SJCRH30 (cell line): ENCODE measurements at places on chromosomes 1 and 21.
A peak's percentile ranks its signal among the peaks of the same experiment; 100 is the strongest.

DNA sequence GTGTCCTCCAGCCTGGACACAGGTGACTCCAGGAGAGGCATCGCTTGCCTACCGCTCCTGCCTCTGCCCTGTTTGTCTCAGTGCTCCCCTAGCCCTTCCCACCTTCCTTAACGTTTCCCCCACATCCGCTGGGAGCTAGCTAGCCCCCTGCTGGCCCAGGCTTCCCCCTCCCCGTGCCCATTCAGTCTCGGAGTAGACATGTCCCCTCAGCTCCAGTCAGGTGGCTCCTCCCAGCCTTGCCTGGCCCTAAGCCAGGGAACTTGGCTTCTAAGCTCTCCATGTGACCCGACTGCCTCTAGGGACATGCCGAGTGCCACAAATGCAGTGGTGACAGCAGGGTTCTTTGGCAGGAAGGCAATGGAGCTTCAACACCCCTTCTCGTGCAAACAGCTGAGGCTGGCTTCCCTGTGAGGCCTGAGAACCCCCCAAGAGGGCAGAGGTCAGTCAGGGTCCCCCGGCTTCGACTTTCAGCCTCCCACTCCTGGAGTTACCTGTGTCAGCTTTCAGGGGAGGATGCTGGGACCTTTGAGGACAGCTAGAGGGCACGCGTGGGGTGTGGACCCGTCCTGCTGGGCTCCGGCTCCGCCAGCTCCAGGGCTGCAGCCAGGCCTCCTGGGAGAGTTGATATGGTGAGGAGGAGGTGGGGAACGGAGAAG, 16.2 kb downstream of the DRAXIN start:
- no peak overlapping the region for H3K4me3 ChIP-seq
- no peaks in the 10 kb centered on the region for H3K27me3 ChIP-seq

DNA sequence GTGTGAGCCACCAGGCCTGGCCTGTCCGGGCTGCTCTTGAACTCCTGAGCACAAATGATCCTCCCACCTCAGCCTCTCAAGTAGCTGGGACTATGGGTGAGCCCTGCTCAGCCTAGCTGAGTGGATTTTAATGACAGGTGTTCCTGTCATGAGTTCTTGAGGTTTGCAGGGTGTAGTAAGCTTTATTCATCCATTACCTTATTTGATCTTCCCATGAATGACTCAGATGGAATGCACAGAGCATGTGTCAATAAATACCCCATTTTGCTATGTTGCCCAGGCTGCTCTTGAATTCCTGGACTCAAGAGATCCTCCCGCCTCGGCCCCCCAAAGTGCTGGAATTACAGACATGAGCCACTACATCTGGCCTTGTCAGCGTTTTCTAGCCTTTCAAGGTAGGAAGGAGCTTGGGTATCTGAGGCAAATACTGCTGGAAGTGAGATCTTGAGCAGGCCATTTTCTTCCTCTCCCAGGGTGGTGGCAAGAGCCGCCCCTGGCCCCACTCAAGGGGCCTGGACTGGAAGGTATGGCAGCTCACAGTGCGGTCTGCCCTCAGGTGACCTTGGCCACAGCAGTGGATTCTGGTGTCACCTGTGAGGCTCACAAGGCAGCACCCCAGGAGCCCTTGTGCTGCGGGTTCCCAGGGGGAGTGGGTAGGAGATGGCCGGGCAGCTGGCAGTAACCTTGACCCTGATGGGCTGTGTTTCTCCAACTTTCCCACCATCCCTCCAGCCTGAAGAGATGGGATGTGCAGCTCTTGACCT, 20.0 kb downstream of the PIK3CD start:
- H3K36me3 ChIP-seq = no peaks in the 10 kb centered on the region
- DNase-seq = peak; percentile 34
- H3K4me3 ChIP-seq = no peak overlapping the region
- H3K4me1 ChIP-seq = peaks cover 11% of the 10 kb centered on the region
- H3K27me3 ChIP-seq = no peaks in the 10 kb centered on the region
- H3K27ac ChIP-seq = no peak overlapping the region

GRCh38 chr1:59029411-59030167, 245.7 kb upstream of the JUN start:
- DNase-seq = peak; percentile 42
- no peak overlapping the region for H3K4me3 ChIP-seq

DNA sequence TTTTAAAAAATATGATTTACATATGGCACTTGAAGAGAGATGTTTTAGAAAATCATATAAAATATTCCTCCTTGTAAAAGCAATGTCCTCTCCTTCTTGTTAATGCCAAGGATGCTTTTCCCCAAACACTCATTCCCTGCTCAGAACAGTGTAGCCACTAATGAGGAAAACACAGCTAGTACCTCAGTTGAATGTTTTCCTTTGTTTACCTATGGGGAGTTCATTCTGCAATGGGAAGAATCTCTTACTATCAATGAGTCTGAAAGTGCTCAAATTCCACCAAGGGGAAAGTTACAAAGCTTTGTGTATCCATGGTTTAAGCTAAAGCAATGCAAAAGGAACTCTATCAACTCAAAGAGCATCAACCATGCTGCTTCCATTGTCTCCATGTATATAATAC, 221.9 kb upstream of the ADGRL2 start:
- DNase-seq = no peak
- H3K27me3 ChIP-seq = no peaks in the 10 kb centered on the region
- H3K27ac ChIP-seq = no peak overlapping the region
- H3K36me3 ChIP-seq = no peaks in the 10 kb centered on the region

GRCh38 chr1:95582746-95583145, 348.7 kb downstream of the RWDD3 start:
- no peak overlapping the region for H3K4me3 ChIP-seq
- H3K27me3 ChIP-seq = no peaks in the 10 kb centered on the region
- H3K27ac ChIP-seq = no peak overlapping the region
- H3K36me3 ChIP-seq = no peaks in the 10 kb centered on the region
- H3K4me1 ChIP-seq = no peaks in the 10 kb centered on the region

- H3K27me3 ChIP-seq = no peaks in the 10 kb centered on the region
- H3K27ac ChIP-seq = no peak overlapping the region
- H3K4me1 ChIP-seq = no peaks in the 10 kb centered on the region
- DNase-seq = no peak
- H3K4me3 ChIP-seq = no peak overlapping the region
Observed at GRCh38 chr1:50681931-50682330, 258.7 kb upstream of the DMRTA2 start.

GRCh38 chr1:209552406-209553264, 30.9 kb upstream of the CAMK1G start:
- peak; percentile 66 for DNase-seq
- H3K4me1 ChIP-seq = peaks cover 61% of the 10 kb centered on the region
- H3K27ac ChIP-seq = peak overlapping the region; percentile 45
- no peaks in the 10 kb centered on the region for H3K27me3 ChIP-seq
- no peak overlapping the region for H3K4me3 ChIP-seq

DNA sequence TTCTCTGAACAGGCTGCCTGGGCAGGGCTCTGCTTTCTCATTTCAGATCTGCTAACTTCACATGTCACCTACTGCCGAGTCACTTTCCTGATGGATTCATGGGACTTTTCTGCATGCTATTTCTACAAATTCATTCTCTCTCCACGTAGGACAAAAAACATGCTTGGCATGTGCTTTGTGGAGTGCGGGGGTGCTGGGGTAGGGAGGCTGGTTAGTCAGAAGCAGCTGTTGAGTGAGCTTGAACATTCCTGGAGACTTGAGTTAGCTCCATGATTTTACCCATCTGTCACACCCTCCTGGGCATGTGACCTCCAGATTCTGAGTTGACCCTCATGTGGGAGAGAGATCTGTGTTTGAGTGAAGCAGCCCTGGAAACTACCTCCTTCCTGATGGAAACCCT, 71.4 kb downstream of the UCK2 start:
- peaks cover 50% of the 10 kb centered on the region for H3K4me1 ChIP-seq
- H3K27ac ChIP-seq = peak overlapping the region; percentile 63
- H3K36me3 ChIP-seq = peaks cover 17% of the 10 kb centered on the region
- H3K4me3 ChIP-seq = no peak overlapping the region
- no peaks in the 10 kb centered on the region for H3K27me3 ChIP-seq

DNA sequence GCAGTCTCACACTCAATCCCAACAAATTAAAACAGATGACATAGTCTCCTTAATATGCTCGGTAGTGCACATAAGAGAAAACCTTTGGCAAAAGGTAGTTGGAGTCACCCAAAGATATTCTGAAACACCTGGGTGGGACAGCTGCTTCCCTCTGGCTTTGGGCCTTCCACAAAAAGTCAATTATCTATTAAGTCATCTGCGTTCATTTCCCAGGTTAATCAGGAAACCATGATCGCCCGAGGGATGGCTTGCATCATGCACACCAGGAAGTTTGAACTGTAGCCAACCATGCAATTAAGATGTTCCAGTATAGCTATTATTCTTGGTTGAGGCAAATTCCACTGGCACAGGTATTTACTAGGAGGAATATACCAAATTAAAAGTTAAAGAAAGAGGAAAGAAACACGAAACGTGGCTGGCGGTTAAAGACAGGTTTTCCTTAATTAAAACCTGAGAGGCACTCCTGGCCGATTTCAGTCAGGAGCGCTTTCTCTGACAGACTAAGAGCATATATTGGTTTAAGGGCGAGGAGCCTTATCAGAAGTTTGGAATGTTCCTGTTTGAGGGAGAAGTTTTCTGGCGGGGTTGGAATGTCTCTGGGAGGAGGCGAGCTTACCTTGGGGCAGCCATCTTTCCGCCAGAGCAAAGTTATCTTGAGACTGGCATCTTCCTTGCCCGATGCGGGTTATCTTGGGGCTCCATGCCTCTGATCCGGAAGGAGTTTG, 19.9 kb downstream of the CLDN17 start:
- no peak overlapping the region for H3K4me3 ChIP-seq
- no peak overlapping the region for H3K27ac ChIP-seq
- no peaks in the 10 kb centered on the region for H3K36me3 ChIP-seq
- no peak for DNase-seq
- no peaks in the 10 kb centered on the region for H3K4me1 ChIP-seq

GRCh38 chr1:39410915-39411436, 80.5 kb upstream of the BMP8A start:
- peak; percentile 89 for DNase-seq
- H3K27me3 ChIP-seq = no peaks in the 10 kb centered on the region
- H3K36me3 ChIP-seq = peaks cover 14% of the 10 kb centered on the region
- H3K27ac ChIP-seq = no peak overlapping the region

- H3K27ac ChIP-seq = no peak overlapping the region
- H3K4me3 ChIP-seq = no peak overlapping the region
- no peaks in the 10 kb centered on the region for H3K36me3 ChIP-seq
- peaks cover 4% of the 10 kb centered on the region; the same call in 1 of the 2 replicates for H3K4me1 ChIP-seq
Observed at GRCh38 chr1:173295995-173296394, 88.9 kb upstream of the TNFSF4 start.

GRCh38 chr1:42250164-42250563, 84.9 kb downstream of the FOXJ3 start:
- no peaks in the 10 kb centered on the region for H3K27me3 ChIP-seq
- no peak overlapping the region for H3K27ac ChIP-seq
- no peaks in the 10 kb centered on the region for H3K4me1 ChIP-seq

GRCh38 chr1:12454406-12455391, 163.3 kb downstream of the DHRS3 start:
- no peak overlapping the region for H3K27ac ChIP-seq
- no peak for DNase-seq
- H3K4me3 ChIP-seq = no peak overlapping the region
- H3K4me1 ChIP-seq = peaks cover 30% of the 10 kb centered on the region
- peaks cover 14% of the 10 kb centered on the region for H3K36me3 ChIP-seq
- no peaks in the 10 kb centered on the region for H3K27me3 ChIP-seq

DNA sequence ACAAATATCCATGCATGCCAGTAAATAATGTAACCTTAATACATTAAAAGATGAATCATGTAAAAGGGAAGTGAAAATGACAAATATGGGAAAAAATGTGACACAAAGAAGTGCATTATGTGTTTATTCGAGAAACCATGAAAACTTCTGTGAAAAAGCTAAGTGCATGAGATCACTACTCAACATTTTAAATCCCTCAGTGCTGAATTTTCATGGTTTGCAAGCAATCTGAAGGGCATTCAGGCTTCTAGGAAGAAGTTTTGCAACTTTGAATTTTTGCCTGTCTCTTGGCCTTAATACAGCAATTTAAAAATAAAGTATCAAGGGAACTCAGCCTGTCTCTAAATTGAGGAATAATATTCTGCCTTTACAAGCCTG, 78.2 kb downstream of the MAP3K7CL start:
- H3K4me3 ChIP-seq = no peak overlapping the region
- no peaks in the 10 kb centered on the region for H3K36me3 ChIP-seq
- H3K27ac ChIP-seq = no peak overlapping the region
- H3K27me3 ChIP-seq = no peaks in the 10 kb centered on the region
- H3K4me1 ChIP-seq = no peaks in the 10 kb centered on the region
